HuH-7.5 (cell line): ENCODE measurements at places on chromosomes 5 and 9.

DNA sequence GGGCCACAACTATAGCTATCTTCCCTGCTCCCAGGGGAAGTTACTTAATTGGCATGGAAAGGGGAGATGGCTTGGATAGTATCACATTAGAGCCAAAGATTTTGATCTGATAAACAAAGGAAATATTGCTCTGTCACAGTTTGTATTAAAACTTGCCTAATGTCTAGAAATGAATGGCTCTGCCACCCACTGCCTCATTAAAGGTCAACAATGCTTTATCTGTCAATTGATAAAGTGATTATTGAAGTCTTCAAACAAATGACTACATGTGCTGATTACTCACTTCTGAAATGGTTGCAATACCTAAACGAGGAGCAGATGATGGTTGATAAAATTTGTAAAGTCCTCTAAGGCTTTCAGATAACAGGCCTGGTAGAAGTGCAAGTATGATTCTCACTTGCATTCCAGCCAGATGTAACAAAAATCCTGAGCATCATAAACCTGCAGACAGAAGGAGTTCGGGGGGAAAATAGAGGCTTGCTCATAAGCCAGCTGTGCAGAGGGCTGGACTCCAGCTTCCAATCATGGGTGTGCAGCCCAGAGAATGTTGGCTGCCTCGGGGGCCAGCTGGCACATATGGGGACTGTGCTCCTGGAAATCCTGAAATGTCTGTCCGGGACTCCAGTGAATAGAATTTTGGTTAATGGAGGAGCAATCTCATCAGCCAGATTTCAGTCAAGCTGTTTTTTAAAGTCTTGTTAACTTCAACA, 200.5 kb upstream of the SLC27A6 start:
- DNase-seq: no peak

DNA sequence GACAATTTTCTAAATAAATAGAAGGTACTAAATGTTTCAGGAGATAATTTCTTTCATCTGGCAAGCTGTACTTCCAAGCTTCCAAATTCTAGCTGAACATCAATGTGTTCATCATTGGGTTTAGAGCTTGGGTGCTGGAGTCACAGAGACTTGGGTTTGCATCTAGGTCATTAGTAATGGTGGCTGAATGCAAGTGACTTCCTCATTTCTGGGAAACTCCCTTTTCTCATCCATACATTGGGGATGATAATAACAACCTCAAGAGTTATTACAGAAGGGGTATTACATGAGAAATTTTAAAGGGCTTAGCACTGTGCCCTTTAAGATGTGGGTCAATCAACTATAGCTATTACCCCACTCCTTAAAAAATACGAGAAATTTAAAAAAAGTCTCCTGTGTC, 41.1 kb upstream of the KLF4 start:
- DNase-seq: no peak

GRCh38 chr5:104513121-104513602, 950.6 kb upstream of the NUDT12 start:
- DNase-seq: no peak

GRCh38 chr5:173451651-173452050, 123.4 kb upstream of the STC2 start:
- no peak for DNase-seq

DNA sequence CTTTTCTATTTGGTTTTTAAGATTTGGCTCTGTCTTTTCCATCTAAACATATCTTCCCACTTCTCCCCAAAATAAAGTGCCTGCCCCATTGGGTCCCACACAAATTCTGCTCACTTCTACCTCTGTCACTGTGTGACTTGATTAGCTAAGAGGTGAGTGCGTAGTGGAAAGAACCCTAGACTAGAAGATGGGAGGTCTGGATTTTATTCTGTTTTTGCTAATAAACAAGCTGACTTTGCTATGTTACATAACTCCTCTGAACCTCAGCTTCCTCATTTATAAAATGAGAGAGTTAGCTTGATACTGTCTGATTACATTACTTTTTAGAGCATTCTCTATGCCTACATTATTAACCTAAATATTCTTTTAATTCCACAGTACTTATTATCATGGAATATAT, 51.3 kb upstream of the PTGER4 start:
- DNase-seq: no peak

DNA sequence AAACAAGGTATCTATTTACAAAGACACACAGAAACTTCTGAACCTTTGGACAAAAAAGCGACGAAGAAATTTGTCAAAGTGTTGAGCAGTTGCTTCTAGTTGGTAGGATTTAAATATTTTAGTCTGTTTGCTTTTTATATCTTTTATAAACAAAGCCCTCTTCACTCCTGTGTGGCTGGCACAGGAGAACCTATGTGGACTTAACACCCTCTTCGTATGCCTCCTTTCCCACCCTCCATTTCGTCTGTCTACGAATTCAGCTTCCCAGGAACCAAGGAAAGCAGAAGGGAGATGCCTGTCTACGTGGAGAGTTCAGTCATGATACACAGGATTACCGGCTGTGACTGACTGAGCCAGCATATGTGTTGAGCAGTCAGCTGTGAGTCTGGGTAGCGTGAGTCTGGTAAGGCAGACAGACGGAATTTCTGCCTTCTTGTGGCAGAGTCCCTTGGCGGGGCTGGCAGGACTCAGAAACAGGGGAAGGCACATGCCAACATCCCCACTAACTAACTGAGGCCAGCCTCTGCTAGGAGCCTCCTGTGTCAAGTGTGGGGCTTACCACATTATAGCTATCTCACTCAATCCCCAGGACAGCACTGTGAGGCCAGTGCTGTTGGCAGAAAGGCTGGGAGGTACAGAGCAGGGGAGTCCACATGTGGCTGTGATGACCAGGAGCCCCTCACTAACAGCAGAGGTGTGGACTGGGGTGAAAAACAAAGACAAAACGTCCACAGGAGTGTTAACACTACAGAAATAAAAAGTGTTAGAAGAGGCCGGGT, 13.9 kb upstream of the ZFP62 start:
- no peak for DNase-seq
